ENCODE measurements at places on chromosomes 7 and 10.

GRCh38 chr7:16135658-16136057, 285.7 kb downstream of the CRPPA start:
- no peak for DNase-seq

GRCh38 chr10:43479275-43479674, 42.4 kb downstream of the ZNF487 start:
- DNase-seq, result no peak

GRCh38 chr10:34650156-34650555, 164.9 kb downstream of the PARD3 start:
- no peak for DNase-seq

- no peak for DNase-seq
These were observed 94.4 kb downstream of the ATE1 start for GRCh38 chr10:121833387-121833786.

GRCh38 chr7:86592185-86592584, 51.5 kb upstream of the GRM3 start:
- DNase-seq, result no peak

DNA sequence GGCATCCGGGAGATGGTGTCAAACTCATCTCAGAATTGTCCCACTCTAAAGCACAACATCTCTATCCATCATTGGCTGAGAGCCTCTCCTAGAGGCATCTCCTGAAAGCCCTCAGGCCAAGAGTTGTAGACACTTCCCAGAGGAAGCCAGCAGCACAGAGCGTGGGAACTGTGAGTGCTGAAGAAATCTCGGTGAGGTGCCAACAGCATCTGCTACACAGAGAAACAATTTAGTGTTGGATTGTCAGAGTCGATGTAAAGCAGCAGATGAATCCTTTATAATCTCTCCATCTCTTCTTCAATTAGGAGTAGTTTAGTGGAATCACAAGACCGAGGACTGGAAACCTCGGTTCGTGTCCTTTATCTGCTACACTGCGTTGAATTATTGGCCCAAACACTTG, 172.2 kb downstream of the C7orf25 start:
- DNase-seq, result no peak

DNA sequence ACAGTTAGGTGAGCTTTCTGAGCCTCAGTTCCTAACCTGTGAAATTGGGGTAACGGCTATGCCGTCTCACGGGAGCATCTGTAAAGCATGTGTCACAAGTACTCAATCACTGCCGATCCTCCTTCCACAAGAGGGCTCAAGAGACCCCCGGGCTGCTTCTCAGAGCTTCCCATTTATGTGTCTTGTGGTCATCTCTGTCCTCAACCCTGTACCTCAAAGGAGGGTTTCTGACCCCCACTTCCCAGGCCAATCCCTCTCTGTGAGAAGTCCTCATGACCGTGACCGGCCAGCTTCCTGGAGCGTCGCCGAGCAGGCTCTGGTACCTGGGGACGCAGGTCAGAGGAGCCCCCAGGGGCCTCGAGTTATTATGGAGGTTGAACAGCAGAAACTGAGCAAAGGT, 510 bp upstream of the TRPV5 start:
- no peak for DNase-seq

DNA sequence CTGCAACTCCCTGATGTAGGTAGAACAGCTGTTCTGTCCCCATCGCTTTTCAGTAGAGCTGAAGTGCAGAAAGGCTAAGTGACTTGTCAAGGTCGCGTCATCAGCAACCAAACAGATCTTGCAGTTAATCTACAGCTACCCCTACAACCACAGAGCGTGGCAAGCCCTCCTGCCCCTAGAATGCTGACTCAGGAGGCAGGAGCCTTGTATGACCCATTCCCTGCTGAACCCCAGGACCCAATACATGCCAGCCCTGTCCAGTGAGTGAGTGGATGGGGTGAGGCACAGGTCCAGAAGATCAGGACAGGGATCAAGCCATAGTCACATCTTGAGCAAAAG, 26.6 kb upstream of the GJD4 start:
- DNase-seq, result no peak

- no peak for DNase-seq
These were observed 115.8 kb downstream of the TMEM130 start for GRCh38 chr7:98753989-98754479.

DNA sequence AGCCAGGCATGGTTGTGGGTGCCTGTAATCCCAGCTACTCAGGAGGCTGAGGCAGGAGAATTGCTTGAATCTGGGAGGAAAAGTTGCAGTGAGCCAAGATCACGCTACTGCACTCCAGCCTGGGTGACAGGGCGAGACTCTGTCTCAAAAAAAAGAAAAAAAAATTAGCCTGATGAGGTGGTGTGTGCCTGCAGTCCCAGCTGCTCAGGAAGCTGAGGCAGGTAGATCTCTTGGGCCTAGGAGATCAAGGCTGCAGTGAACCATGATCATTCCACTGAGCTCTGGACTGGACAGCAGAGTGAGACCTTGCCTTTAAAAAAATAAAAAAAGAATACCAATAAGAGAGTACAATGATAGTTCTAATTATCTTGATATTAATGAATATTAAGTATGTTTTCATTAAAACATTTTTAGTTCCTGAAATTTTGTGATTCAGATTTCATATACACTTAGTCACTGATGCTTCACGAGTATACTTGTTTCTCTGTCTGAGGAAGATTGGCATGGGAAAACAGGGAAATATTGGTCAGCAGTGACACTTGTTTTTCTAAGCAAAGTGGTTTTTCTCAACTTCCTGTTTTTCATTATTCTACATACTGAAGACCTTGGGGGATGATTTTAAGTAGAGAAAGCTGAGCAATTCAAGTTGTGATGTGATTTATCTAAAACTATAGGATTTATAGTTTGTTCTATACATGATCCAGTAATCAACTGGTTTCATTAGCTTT, 76.8 kb downstream of the ADK start:
- no peak for DNase-seq

- no peak for DNase-seq
These were observed 194.6 kb upstream of the PHYHIPL start for GRCh38 chr10:58981846-58982245.

DNA sequence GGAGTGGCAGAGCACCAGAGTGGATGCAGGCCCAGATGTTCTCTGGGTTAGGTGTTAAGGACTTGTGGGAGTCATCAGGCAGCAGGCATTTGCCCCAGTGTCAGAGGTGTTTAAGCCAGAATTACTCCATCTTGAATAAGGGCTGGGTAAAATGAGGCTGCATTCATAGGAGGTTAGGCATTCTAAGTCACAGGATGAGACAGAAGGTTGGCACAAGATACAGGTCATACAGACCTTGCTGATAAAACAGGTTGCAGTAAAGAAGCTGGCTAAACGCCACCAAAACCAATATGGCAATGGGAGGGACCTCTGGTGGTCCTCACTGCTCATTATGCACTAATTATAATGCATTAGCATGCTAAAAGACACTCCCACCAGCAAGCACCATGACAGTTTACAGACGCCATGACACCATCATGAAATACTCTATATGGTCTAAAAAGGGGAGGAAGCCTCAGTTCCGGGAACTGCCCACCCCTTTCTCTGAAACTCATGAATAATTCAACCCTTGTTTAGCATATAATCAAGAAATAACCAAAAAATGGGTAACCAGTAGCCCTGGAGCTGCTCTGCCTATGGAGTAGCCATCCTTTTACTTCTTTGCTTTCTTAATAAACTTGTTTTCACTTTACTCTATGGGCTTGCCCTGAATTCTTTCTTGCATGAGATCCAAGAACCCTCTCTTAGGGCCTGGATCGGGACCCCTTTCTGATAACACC, 882 bp upstream of the LRRC61 start:
- DNase-seq, result peak; percentile 15

DNA sequence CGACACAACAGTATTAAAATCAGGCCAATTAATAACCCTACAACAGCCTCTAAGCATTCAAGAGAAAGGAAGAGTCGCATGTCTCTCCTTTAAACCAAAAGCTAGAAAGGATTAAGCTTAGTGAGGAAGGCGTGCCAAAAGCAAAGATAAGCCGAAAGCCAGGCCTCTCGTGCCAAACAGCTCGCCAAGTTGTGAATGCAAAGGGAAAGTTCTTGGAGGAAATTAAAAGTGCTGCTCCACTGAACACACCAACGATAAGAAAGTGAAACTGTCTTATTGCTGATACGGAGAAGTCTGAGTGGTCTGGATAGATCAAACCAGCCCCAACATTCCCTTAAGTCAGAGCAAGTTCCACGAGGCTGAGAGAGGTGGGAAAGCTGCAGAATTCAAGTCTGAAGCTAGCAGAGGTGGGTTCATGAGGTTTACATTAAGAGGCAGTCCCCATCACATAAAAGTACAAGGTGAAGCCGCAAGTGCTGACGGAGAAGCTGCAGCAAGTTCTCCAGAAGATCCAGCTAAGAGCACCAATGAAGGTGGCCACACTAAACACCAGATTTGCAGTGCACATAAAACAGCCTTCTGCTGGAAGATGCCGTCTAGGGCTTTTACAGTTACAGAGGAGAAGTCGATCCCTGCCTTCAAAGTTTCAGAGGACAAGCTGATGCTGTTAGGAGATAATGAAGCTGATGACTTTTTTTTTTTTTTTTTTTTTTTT, 194.8 kb downstream of the MAD1L1 start:
- peak; percentile 31 for DNase-seq

DNA sequence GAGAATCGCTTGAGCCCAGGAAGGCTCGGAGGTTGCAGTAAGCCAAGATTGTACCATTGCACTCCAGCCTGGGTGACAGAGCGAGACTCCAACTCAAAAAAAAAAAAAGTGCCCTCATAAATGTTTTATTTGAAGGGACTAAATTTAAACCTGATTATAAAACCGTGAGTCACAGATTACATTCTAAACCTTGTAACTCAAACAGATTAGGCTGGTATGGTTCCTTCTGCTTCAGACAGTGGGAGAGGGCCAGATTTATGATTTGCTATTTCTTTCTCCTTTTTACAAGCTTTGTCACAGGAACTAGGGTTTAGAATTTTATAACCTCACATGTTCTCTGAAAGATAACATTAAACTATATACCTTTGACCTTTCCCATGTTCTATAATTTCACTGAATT, 801.2 kb upstream of the ZWINT start:
- DNase-seq, result no peak

GRCh38 chr10:61903221-61903927, 1.9 kb downstream of the ARID5B start:
- DNase-seq, result peak; percentile 60

GRCh38 chr7:28984631-28985030, 26.5 kb upstream of the TRIL start:
- DNase-seq, result no peak

DNA sequence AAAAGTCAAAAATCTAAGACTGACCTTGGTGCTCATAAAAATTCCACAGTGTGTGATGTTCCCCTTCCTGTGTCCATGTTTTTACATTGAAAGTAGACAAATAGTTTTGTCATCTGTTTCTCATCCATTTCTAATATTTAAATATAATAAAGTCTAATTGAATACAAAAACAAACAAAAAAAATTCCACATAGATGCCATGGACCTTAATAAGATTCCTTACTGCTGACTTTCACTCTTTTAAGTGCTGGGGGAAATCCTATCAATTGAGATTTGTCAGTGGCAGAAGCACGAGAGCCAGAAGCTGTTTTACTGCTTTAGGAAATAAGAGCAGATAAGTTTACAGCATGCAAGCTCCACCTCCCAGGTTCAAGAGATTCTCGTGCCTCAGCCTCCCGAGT, 310.0 kb downstream of the ABCA13 start:
- no peak for DNase-seq

DNA sequence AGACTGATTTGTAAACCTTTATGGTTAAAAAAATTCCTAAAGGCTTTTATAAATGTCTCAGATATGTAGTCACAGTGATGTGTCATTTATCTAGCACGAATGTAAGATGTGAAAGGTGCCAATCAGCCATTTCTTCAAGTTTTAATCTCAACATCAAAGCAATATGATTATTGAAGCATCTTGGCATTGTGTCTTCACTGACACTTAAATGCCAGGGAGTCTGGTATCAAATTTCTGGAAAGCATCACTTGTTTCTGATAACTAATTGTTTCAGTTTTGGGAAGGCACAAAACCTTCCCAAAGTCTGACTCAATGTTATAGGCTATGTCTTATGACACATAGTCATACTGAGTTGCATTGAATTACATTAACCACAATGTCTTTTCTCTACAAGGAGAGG, 492.0 kb upstream of the CNTNAP2 start:
- DNase-seq, result no peak

DNA sequence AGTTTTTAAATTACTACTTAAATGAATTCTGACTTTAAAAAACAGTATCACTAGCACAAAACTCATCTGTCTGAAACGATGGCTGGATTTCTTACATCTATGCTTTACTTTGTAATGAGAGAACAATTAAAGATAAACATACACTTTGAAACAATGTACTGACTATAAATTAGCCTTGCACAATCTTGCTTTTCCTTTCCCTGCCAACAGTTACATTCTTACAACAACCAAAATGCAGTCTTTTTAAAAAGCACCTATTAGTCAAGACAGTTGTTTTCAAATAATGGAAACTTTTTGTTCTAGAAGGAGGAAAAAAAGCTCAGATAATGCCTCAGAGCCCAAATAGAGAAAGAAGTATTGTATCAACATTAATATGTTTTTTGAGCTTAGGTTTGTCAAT, 153.3 kb downstream of the ELMO1 start:
- DNase-seq, result no peak

DNA sequence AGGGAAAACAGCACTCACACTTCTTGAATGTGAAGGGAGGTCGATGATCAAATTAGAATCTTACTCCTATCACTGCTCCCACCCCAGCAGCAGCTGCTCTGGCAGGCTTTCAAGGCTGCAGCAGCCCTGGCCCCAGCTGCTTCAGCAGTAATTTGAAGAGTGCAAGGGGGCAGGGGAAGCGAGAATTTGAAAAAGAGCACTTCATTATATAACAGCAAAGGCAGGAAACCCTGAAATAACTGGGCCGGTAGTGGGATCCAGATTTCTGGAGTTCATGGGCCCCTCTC, 44.9 kb downstream of the MYPN start:
- DNase-seq, result no peak

- no peak for DNase-seq
These were observed 234.9 kb downstream of the PARD3 start for GRCh38 chr10:34580214-34580613.

- no peak for DNase-seq
These were observed 32.2 kb downstream of the KCNH2 start for GRCh38 chr7:150945853-150946420.

DNA sequence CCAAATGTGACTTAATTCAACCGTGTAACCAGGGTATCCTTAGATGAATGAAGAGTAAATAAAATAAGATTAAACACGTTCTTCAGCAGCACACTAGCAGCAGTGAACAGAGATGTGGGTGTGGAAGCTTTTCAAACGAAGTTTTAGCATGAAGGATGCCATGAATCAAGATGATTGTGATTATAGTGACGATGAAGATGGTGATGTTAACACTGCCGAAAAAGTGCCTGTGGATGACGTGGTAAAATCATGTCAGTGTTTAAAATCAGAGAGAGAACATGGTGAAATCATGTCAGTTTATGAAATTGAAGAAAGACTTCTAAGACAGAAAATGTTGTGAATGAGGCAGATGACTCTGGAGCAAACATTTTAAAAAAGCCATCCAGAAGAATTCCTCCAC, 19.2 kb downstream of the LCOR start:
- DNase-seq, result no peak

GRCh38 chr7:104962781-104963180, 51.2 kb upstream of the KMT2E start:
- no peak for DNase-seq

- no peak for DNase-seq
These were observed 151.3 kb downstream of the PHF14 start for GRCh38 chr7:11124856-11125559.

GRCh38 chr7:84469034-84469433, 274.4 kb upstream of the SEMA3A start:
- no peak for DNase-seq

GRCh38 chr10:85510682-85511081, 855.9 kb downstream of the GRID1 start:
- no peak for DNase-seq
